Forelimb muscle (tissue), 1 donor: ENCODE measurements at places on chromosomes 3 and 15. TPM values are rescaled to one million over a fixed set of nuclear protein-coding genes. Genes with fewer than 3 reads are reported as not detected.

The ASB14 gene
- polyA plus RNA-seq, result 0.89 TPM

The CEMIP gene
- 2.4 TPM for polyA plus RNA-seq

The APBA2 gene
- 3.9 TPM for polyA plus RNA-seq

The ONECUT1 gene
- polyA plus RNA-seq, result not detected

The TERC gene
- 0.35 TPM for polyA plus RNA-seq

The GADL1 gene
- 28.7 TPM for polyA plus RNA-seq

The MESD gene
- 18.7 TPM for polyA plus RNA-seq

The RARRES1 gene
- polyA plus RNA-seq, result 2.6 TPM

The PLA2G4F gene
- polyA plus RNA-seq, result not detected

The CHL1 gene
- polyA plus RNA-seq, result 2.2 TPM

The HCN4 gene
- not detected for polyA plus RNA-seq

The EPB42 gene
- polyA plus RNA-seq, result 3.0 TPM

The RFC4 gene
- 19.7 TPM for polyA plus RNA-seq

The SHC4 gene
- polyA plus RNA-seq, result 2.3 TPM

The P3H2 gene
- 39.4 TPM for polyA plus RNA-seq

The SPSB4 gene
- 18.7 TPM for polyA plus RNA-seq

The DZIP3 gene
- polyA plus RNA-seq, result 18.0 TPM

The PARP6 gene
- polyA plus RNA-seq, result 68.0 TPM

The SLC2A2 gene
- not detected for polyA plus RNA-seq

The TRPC1 gene
- polyA plus RNA-seq, result 7.3 TPM

The GPR171 gene
- polyA plus RNA-seq, result not detected

The DISP2 gene
- polyA plus RNA-seq, result 1.4 TPM

The HIGD2B gene
- not detected for polyA plus RNA-seq

The FEZF2 gene
- polyA plus RNA-seq, result not detected

The RAP2B gene
- 5.0 TPM for polyA plus RNA-seq

The THAP10 gene
- 2.5 TPM for polyA plus RNA-seq

The ECE2 gene
- polyA plus RNA-seq, result not detected

The TTC23 gene
- polyA plus RNA-seq, result 19.3 TPM

The P2RY1 gene
- 4.8 TPM for polyA plus RNA-seq

The CCDC191 gene
- polyA plus RNA-seq, result 4.8 TPM

The PPP1R14D gene
- 0.19 TPM for polyA plus RNA-seq

The GCNT3 gene
- polyA plus RNA-seq, result 0.23 TPM

The FAM81A gene
- polyA plus RNA-seq, result 1.4 TPM

The RASSF1 gene
- polyA plus RNA-seq, result 32.8 TPM

The NR1I2 gene
- polyA plus RNA-seq, result 0.33 TPM

The TM6SF1 gene
- 58.0 TPM for polyA plus RNA-seq

The TAGLN3 gene
- 3.4 TPM for polyA plus RNA-seq

The LMAN1L gene
- not detected for polyA plus RNA-seq

The SPG11 gene
- polyA plus RNA-seq, result 41.6 TPM

The GP5 gene
- polyA plus RNA-seq, result 0.35 TPM
